ENCODE measurements at places on chromosomes 16 and 17.

GRCh38 chr16:56108056-56108471, 83.2 kb upstream of the GNAO1 start:
- no peak for DNase-seq

DNA sequence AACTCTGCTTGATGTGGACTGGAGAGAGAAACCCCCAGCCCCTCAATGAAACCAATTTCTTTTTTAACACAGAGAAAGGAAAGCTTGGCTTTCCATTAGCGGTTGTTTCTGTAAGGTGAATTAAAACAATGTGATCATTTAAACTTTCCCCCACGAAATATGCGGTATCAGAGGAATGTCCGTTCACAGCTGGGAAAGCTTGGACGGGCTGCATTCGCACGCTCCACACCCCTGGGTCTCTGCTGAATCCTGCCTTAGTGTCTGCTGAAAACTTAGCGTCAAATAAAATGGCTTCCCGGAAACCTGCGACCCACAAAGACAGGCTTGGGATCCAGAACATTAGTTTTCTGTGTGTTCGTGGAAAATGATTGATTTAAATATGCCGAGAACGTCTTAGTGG, 71.7 kb downstream of the C16orf95 start:
- DNase-seq = no peak

- no peak for DNase-seq
Measured at GRCh38 chr16:84546669-84547545, 42.4 kb upstream of the MEAK7 start.

DNA sequence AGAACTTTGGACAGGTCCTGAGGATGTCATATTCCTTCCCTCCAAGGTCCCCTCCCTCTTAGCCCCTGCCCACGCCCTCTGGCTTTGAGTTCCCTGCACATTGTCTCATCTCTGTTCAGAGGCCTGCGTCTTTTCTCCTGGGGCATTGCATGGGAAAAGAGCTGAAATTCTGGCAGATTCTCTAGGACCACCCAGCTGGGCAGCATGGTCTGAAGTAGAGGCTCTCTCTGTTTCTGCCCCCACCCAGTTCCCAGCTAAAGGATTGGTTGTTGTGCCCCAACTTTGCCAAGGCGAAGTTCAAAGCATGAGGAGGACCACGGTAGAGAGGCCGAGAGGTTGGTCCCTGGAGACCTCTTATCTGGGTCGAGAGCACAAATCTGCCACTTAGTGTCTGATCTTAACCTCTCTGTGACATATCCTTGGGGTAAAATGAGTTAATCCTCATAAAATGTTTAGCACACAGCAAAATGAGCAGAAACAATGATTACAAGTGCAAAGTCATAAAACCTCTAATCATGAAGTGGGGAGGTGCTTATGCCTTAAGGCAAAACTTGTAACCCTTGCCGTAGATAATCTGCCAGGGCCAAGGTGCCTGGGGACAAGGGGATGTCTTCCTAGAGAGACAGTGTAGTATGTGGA, 2.4 kb downstream of the ABAT start:
- no peak for DNase-seq

DNA sequence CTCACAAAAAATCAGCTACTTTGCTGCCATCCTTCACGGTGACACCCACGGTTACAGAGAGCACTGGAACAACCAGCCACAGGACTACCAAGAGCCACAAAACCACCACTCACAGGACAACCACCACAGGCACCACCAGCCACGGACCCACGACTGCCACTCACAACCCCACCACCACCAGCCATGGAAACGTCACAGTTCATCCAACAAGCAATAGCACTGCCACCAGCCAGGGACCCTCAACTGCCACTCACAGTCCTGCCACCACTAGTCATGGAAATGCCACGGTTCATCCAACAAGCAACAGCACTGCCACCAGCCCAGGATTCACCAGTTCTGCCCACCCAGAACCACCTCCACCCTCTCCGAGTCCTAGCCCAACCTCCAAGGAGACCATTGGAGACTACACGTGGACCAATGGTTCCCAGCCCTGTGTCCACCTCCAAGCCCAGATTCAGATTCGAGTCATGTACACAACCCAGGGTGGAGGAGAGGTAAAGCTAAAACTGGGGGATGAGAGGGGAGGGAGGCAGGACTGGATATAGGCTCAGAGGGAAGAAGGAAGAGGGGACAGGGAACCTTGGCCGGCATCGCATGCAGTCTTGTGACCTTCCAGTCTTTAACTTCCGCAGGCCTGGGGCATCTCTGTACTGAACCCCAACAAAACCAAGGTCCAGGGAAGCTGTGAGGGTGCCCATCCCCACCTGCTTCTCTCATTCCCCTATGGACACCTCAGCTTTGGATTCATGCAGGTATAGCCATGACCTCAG, 581 bp downstream of the CD68 start:
- no peak for DNase-seq

DNA sequence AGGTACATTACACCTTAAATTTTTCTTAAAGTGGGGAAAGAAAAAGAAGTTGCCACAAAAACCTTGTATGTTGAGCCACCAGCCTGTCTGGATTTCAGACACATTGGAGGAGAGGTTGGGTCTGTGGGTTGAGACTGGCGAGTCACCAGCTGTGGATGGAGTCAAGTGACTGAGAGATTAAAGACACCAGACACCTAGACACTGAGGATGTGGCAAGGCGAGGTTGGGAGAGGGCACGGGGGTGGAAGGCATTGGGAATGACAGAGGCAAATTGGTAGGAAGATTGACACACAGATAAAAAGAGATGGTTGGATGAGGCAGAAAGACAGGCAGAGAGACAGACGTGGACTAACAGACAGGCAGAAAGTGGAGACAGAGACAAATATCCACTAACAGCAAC, 49.6 kb downstream of the KCNJ12 start:
- no peak for DNase-seq

- DNase-seq = no peak
Measured at GRCh38 chr16:86984991-86985647, 332.1 kb downstream of the C16orf95 start.

- DNase-seq = no peak
Measured at GRCh38 chr17:77398274-77398673, 257.5 kb downstream of the SEC14L1 start.

- no peak for DNase-seq
Measured at GRCh38 chr17:36856903-36857381, 80.3 kb upstream of the LHX1 start.

- DNase-seq = no peak
Measured at GRCh38 chr17:28911411-28912045, 8.6 kb upstream of the DHRS13 start.

GRCh38 chr16:12775656-12776236, 27.9 kb downstream of the CPPED1 start:
- DNase-seq = no peak

DNA sequence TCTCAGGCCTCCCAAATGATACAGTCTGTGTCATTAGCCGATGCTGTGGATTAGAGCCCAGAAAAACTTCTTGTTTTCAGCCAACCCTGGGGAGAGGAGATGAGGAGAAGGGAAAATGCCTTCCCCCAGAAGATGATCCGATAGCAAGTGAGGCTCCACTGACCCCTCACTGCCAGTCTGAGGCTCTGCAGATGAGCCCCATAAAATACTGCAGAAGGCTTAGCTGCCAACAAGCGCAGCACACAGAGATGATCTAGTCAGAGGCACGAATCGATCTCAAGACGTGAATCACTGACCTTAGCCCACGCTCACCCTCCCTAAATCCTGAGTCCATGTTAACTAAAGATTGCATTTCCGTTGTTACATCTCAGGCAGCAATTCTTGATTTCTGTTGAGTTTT, 31.5 kb downstream of the SALL1 start:
- peak; percentile 7 for DNase-seq

GRCh38 chr16:81432937-81433557, 11.6 kb upstream of the CMIP start:
- DNase-seq = no peak

DNA sequence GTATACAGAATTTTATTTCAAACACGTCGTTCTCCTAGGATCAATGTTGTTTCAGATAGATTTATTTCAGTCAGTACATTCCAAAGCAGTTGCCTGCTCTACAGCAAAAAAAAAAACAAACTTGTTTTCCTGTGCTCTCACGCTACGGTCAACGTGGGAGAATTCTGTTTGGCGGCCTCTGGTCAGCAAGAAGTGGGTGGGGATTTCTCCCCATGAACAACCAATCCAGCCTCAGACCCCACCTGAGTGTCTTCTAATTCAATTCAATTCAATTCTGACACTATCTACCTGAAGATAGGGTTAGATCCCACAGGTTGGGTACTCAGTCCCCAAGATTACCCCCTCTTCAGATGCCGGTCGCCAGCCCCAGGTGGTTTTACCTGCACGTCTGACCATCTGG, 22.1 kb downstream of the C17orf58 start:
- DNase-seq = no peak

DNA sequence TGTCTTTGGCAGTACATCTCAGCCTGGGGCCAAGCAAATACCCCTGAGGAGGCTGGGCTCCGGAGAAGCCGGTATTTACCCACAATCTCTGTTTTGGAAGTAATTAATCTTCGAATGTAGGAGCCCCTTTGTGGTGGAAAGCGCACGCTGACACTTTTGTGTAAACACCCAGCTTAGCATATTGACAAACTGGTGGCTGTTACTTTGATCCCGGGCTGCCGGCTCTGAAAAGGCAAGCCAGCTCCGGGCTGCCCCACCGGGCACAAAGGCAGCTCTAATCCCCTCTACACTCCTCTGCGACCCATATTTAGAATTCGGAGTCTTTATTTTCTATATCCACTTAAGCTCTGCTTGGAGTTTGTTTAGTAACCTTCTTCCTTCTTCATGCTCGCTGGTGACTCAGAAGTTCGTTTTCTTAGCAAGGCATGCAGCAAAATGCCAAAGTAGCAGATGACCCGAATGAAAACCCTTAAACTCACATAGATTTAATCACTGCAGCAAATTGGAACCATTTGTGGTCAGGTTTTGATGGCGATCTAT, 144.0 kb upstream of the IRX3 start:
- peak; percentile 64 for DNase-seq

DNA sequence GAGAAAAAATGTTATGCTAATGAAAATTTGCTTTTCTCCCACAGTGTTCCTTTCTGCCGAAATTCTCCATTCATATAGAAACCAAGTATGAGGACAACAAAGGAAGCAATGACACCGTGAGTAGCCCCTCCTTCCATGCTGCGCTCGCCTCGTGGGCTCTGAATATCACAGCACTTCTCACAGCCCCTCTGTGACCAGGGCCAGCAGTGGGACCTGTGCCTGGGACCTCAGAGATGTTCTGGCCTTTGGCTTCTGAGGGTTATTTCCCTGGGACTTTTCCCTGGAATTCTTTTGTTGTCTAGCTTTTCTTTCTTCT, 139.6 kb upstream of the NOL11 start:
- DNase-seq = no peak

GRCh38 chr16:24116046-24116776, 139.9 kb upstream of the CACNG3 start:
- no peak for DNase-seq

- DNase-seq = peak; percentile 85
Measured at GRCh38 chr17:50201276-50201854, at the start of gene COL1A1. Gene COL1A1, minus strand, starts transcription at chr17:50201631. Its CDS starts 118 bp downstream, at chr17:50201513.

GRCh38 chr17:8468127-8468526, 32.4 kb downstream of the NDEL1 start:
- DNase-seq = no peak

DNA sequence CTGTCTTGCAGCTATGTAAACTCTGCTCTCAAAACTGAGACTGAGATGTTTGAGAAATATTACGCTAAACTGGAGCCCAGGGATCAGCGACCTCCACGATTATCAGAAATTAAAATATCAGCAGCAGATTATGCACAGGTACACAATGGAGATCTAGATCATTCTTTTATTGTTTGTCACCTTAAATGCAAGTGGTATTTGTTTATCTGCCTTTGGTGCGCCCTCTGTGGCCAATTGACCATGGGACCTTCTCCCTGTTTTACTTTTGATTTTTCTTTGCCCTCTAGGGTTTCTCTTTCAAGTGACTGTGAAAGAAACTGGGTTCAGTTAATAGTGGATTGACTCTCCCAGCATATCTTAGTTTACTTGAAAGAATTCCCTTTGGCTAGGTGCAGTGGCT, 42.1 kb downstream of the PRSS54 start:
- DNase-seq = no peak

DNA sequence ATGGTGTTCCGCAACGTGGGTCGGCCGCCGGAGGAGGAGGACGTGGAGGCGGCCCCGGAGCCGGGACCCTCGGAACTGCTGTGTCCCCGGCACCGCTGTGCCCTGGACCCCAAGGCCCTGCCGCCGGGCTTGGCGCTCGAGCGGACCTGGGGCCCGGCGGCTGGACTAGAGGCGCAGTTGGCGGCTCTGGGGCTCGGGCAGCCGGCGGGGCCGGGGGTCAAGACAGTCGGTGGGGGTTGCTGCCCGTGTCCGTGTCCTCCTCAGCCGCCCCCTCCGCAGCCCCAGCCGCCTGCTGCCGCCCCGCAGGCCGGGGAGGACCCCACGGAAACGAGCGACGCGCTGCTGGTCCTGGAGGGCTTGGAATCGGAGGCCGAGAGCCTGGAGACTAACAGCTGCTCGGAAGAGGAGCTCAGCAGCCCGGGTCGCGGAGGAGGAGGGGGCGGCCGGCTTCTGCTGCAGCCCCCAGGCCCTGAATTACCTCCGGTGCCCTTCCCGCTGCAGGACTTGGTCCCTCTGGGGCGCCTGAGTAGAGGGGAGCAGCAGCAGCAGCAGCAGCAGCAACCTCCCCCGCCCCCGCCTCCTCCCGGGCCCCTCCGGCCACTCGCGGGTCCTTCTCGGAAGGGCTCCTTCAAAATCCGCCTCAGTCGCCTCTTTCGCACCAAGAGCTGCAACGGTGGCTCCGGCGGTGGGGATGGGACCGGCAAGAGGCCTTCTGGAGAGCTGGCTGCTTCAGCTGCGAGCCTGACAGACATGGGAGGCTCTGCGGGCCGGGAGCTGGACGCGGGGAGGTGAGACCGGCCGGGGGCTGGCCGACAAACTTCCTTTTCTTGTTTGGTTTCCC, 821 bp downstream of the SOCS7 start:
- no peak for DNase-seq

GRCh38 chr16:83908798-83909197, 9.9 kb downstream of the MLYCD start:
- DNase-seq = no peak

GRCh38 chr16:14321542-14321941, 250.4 kb downstream of the MRTFB start:
- DNase-seq = no peak

- no peak for DNase-seq
Measured at GRCh38 chr16:48820379-48820778, 210.4 kb upstream of the N4BP1 start.

DNA sequence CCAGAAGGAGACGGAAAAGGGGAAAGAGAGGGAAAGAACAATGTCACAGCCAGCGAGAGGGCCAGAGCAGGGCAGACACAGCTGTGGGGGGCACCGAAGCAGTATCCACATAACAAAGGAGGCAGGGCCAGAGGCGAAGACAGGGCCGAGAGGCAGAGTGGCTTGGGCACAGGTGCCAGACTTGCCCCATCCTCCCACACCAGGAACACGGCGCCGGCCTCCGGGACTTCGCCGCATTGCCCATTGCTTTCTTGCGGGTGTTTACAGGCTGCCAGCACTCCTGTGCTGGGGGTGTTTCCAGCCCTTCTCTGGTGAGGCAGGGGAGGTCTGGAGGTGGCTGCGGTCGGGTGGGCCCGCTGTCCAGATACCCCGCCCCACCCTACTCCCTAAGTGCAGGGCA, 78.0 kb downstream of the ENGASE start:
- no peak for DNase-seq

- DNase-seq = no peak
Measured at GRCh38 chr16:14182999-14183398, 111.9 kb downstream of the MRTFB start.
